ENCODE measurements at places on chromosomes 4 and X. TPM values are rescaled to one million over a fixed set of nuclear protein-coding genes. Genes with fewer than 3 reads are reported as not detected.

PROM1 gene
- under 0.01 TPM for total RNA-seq

SH3RF1 gene
- total RNA-seq = 7.1 TPM

TDO2 gene
- not detected for total RNA-seq

HDX gene
- total RNA-seq = 6.1 TPM

EDNRA gene
- not detected for total RNA-seq

SERTM2 gene
- not detected for total RNA-seq

USP17L27 gene
- not detected for total RNA-seq

VEGFD gene
- total RNA-seq = 0.26 TPM

FAM90A26 gene
- total RNA-seq = not detected

FIP1L1 gene
- total RNA-seq = 46.3 TPM

Data from dermis microvascular lymphatic vessel endothelial cell (primary cell).